ENCODE measurements at places on chromosomes 11 and 22.

DNA sequence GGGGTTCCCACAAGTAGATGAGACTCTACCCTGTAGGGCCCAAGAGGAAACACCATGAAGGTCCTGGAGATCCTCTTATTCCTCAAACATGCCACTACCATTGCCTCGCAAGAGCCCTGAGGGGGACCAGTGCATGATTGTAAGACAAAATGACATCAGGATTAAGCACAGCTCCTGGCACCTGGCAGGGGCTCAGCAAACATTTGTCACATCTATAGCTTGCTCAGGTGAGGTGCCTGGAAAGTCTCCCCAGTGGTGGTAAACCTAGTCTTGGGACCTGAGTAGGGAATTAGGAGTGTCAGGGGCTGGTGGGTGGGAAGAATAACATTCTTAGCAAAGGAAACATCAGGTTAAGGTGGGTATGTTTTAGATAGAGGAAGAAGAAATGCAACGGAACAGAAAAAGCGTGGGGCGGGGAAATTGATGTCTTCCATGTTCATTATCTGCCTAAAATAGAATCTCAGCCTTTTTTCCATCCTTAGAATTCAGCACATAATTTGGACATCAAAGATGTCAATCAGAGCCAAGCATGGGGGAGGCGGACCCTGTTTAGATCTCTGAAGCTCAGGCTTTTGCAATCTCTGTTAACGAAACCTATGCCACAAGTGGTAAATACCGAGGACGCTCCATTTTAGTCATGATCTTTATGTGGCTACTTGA lies 924 bp downstream of the YPEL1 start:
- DNase-seq = no peak

- peak; percentile 46 for DNase-seq
Observed at GRCh38 chr11:59615120-59615636, 396 bp downstream of the OSBP start.

- DNase-seq = no peak
Observed at GRCh38 chr22:19525116-19525660, 978 bp upstream of the CLDN5 start.

- DNase-seq = no peak
Observed at GRCh38 chr11:129075757-129076156, 116.4 kb downstream of the ARHGAP32 start.

- DNase-seq = peak; percentile 49
Observed at GRCh38 chr22:30270832-30271231, 4.2 kb upstream of the OSM start.

- DNase-seq = no peak
Observed at GRCh38 chr11:105297463-105297862, 157.9 kb upstream of the CARD18 start.

DNA sequence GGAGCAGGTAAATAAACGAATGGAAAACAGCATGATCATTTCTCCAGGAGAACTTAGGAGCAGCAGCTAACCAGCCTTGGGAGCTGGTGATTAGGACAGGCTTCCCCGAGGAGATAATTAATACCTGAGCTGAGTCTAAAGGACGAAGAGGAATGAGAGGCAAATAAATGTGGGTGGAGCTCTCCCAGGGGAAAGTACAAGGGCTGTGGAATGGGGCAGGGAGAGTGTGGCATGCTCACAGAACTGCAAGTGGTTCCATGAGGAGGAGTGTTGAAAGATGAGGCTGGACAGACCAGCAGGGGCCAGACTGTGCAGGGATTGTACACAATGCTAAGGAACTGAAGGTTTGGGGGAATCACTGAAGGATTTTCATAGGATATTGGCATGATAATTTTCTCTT lies 14.2 kb upstream of the TLCD5 start:
- no peak for DNase-seq

- peak; percentile 37 for DNase-seq
Observed at GRCh38 chr22:36510966-36511881, 4.4 kb upstream of the FOXRED2 start.

- no peak for DNase-seq
Observed at GRCh38 chr11:106091480-106092123, 14.1 kb downstream of the AASDHPPT start.

- DNase-seq = no peak
Observed at GRCh38 chr11:128095466-128095981, 491.8 kb downstream of the ETS1 start.

Measured in CD8-positive, alpha-beta T cell (primary cell).